ENCODE measurements at places on chromosomes 12 and 14.

DNA sequence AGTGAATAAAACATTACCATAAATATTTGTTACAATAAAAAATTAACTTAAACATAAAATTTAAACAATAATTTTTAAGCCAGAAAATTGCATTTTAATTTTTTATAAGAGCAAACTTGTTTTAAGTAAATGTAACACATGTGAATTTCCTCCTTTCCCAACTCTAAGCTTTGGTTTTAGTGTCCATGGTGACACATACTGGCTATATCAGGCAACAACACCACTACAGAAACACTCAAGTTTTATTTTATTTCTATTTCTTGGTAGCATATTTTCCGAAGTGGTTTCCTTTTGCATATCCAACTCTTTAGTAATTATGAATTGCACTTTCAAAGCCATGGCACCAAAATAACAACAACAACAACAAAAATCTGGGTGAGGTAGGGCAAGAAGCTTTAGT is 2.2 kb downstream of the NELL2 start:
- DNase-seq, result no peak

- DNase-seq, result no peak
Observed at GRCh38 chr12:4742416-4742970, 22.3 kb downstream of the GALNT8 start.

- no peak for DNase-seq
Observed at GRCh38 chr14:21924479-21924878, 250.9 kb upstream of the OR4E1 start.

- DNase-seq, result no peak
Observed at GRCh38 chr12:128265566-128265965, 1.4 kb upstream of the TMEM132C start.

DNA sequence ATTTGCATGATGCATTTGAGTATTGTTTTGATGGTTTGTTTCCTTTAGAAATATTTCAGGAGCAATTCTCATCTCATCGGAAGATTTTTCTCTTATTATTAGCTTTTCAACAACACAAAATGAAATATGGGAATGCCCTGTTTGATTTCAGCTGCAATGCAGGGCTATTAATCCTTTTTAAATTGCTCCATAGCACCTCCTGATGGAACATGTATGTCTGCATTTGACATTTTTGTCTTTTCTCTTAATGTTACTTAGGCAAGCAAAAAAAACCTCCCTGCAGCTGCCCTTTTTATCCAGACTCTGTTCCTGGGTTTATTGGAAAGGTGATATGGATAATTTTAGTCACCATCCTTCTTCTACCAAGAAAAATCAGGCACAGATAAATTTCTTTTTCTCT is 895.8 kb downstream of the RPS29 start:
- DNase-seq, result no peak

DNA sequence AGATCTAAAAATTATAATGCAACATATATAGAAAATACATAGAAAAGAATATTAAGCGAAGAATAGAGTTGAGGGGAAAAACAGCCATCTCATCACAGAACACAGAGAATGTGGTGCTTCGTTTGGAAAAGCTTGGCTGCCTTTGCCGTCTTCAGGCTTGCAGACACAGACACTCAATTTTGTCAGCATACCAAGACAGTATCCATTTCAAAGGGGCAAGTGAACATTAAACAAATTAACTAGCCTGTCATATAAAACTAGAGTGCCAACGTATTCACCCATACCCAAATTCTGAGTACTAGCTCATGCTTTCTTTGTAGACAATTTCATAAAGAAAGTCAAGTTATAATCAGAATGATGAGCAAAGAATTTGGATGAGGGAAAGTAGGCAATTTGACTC is 40.5 kb downstream of the DMAC2L start:
- DNase-seq, result no peak

DNA sequence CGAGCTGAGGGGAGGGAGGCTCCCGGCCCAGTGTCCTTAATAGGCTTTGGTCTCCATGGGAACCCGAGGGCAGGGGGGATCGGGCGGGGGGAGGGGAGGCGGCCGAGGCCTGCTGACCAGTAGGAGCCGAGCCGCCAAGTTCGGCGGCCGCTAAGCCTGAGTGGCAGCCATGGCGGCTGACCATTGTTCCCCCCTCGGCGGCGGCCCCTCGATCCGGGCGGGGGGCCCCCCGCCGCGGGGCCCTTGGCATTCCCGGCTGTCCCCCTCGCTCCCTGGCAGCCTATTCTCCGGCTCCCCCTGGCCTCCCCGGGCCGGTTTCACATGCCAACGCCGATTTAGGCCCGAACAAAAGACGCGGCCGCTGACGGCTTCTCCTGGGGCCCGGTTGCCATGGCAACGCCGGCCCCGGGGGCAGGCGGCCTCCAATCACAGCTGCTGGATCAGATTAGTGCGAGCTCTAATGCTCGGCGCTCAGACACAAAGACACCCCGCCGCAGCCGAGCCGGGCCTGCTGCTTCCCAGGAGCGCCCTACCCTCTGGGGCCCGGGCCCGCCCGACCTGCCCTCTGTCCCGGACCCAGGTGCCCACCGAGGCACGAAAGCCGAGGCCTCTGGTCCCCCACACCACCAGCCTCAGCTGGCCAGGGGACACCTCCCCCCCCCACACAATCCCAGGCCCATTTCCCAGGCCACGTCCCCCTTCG is 7.3 kb downstream of the MSI1 start:
- DNase-seq, result no peak

All from AG09309 (cell line).